ENCODE measurements at places on chromosomes 3 and 15. TPM values are rescaled to one million over a fixed set of nuclear protein-coding genes. Genes with fewer than 3 reads are reported as not detected.

CCDC33 gene
- 1.4 TPM for total RNA-seq

ITPKA gene
- total RNA-seq = 0.24 TPM

LRRC31 gene
- 0.09 TPM for total RNA-seq

DNA sequence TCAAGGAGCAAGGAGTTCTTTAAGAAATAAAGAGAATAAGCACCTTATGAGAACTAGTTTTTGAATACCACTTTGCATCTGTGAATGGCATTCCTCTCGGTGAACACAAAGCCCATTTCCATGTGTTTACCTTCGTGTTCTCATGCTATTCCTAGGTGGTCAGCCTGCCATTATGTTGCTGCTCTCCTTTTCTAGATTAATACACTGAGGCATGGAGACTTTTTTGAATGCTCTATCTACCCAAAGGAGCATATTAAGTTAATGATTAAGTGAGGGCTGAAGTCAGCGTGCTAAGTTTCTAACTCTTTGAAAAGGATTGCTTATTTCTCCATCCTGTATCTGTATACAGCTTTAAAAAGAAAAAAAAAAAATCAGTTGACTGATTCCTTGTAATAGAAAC, 394.5 kb downstream of the MECOM start:
- H3K27ac ChIP-seq = no peak overlapping the region
- no peak overlapping the region for H3K4me3 ChIP-seq
- no peaks in the 10 kb centered on the region for H3K36me3 ChIP-seq
- no peaks in the 10 kb centered on the region for H3K4me1 ChIP-seq
- no peaks in the 10 kb centered on the region for H3K27me3 ChIP-seq

GRCh38 chr3:30203301-30203700, 403.1 kb upstream of the TGFBR2 start:
- H3K36me3 ChIP-seq = no peaks in the 10 kb centered on the region
- no peak for DNase-seq
- H3K27me3 ChIP-seq = no peaks in the 10 kb centered on the region
- H3K27ac ChIP-seq = no peak overlapping the region

DNA sequence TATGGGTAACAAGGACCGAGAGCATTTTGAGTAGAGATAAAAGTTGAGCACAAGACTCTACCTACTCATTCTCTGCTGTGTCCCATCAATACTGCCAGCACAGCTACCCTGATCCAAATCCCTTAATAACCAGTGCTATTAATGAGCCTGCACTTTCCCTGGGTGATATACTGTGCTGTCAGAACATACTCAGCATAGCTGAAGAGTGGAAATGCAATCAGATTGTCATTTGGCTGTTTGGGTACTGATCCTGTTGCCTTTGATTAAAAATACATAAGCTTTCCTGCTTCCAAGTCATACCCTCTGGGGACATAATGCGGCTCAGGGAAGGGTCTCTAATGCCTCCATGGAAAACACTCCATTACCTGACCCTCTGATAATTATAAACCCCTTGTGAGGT, 917.5 kb downstream of the SQOR start:
- no peaks in the 10 kb centered on the region for H3K36me3 ChIP-seq
- no peak overlapping the region for H3K27ac ChIP-seq
- no peaks in the 10 kb centered on the region for H3K4me1 ChIP-seq
- DNase-seq = no peak
- no peaks in the 10 kb centered on the region for H3K27me3 ChIP-seq
- H3K4me3 ChIP-seq = no peak overlapping the region

LDHAL6B gene
- total RNA-seq = not detected

DNA sequence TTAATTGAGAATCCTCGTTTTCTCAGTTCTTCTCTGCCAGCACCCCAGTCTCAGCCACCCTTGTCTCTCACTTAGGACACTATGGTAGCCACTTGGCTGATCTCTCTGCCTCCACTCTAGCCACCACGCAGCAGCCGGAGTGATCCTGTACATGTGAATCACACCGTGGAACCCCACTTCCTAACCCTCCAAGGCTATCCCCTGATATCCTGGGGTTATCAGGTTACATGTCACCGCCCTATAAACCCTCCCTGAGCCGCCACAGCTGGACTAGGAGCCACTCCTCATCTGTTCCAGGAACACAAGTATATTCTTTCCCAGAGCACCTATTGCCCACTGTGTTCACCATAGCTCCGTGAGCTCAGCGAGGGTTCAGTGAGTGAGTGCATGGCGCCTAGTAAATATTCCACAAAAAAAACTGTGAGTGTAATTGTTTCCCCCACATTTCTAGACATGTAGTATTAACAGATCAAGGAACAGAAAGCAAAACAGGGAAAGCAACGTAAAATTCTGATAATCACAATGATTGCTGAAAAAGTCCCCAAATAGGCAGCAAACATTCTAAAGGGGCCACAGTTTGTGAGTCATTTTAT, 661 bp upstream of the PARP14 start:
- H3K27me3 ChIP-seq = no peaks in the 10 kb centered on the region
- DNase-seq = peak; percentile 5
- H3K4me3 ChIP-seq = peak overlapping the region; percentile 99
- peak overlapping the region; percentile 98 for H3K27ac ChIP-seq
- peaks cover 5% of the 10 kb centered on the region for H3K36me3 ChIP-seq

DNA sequence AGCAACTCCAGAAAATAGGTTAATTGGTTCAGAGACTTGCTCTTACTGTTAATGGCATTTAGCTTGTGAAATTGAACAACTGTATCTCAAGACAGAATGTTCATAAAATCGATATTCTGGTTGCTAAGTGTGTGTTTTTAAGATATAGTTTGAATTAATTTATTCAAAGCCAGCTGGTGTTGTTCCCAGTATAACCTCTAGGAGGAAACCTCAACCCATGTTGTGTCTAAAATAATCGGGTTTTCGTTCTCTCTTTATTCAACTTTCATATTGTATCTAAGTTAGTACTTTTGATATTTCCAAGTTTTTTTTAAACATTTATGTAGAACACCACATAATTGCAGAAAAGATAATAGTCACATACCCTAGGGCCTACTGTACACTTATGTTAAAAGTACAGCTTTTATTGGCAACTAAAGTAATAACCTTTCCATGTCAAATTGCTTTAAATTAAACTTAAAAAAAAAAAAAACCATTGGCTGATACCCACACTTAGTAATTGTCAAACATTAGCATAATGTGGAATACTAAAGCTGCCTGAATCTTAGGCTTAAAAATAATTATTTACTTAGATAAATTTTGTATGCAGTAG, 90.9 kb downstream of the SAMMSON start:
- H3K4me3 ChIP-seq = no peak overlapping the region
- H3K36me3 ChIP-seq = no peaks in the 10 kb centered on the region

DNA sequence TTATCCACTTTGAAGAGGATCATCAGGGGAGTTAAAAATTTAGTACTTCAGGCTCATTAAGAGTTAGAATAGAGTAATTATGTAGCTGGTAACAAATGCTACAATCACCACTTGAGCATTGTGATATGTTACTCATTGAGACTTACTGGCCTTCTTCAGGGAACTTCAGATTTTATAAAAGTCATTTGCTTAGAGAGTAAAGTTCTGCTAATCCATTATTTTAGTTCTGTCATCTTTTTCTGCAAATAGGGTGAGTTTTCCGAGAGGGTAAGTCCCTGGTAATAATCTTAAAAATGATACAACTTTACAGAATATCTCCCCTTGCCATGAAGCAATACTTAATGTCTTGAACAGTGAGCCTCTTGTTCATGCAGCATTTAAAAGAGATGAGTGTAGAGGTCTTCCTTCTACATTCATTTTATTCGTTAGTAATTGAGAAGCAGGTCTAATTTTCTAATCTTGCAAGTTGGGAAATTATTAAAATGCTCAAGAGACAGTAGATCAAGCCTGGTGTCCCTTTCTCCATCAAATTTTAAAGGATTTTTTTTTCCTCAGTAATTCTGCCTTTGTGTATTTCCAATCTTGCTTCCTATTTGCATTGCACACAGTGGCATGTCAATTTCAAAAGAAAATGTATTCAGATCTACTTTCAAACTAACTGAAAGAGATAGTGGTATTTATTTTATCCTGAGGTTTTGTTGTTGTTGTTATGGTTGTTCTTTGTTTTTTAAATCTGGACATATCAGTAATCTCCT, 52.6 kb downstream of the MBNL1 start:
- H3K27ac ChIP-seq = no peak overlapping the region
- DNase-seq = no peak
- no peak overlapping the region for H3K4me3 ChIP-seq
- peaks cover 20% of the 10 kb centered on the region for H3K36me3 ChIP-seq
- no peaks in the 10 kb centered on the region for H3K4me1 ChIP-seq
